GDM1 (cell line): ENCODE measurements at places on chromosomes 3 and 15.

- DNase-seq, result no peak
Measured at GRCh38 chr3:112931736-112932521, 43.0 kb downstream of the CD200R1 start.

DNA sequence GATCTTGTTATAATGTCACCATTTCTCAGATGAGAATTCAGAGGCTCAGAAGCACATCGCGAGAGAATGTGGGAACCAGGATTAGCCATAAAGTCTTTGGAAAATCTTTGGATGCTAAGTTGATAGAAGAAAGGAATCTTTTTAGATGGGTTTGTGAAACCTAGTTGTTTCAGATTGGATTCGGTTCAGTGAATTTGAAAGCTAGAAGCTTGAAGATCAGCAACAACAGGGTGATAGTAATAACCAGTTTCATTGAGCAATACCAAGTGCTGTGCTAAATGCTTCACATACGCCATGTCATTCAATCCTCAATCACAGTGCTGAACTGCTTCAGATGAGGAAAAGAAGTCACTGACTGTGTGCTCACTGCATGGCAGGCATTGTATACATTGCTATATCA lies 47.4 kb upstream of the MITF start:
- no peak for DNase-seq

- DNase-seq, result peak; percentile 27
Measured at GRCh38 chr3:10164546-10165393, at the start of gene IRAK2. IRAK2 (plus strand) TSS chr3:10164919; CDS start chr3:10164955, 36 bp downstream.

DNA sequence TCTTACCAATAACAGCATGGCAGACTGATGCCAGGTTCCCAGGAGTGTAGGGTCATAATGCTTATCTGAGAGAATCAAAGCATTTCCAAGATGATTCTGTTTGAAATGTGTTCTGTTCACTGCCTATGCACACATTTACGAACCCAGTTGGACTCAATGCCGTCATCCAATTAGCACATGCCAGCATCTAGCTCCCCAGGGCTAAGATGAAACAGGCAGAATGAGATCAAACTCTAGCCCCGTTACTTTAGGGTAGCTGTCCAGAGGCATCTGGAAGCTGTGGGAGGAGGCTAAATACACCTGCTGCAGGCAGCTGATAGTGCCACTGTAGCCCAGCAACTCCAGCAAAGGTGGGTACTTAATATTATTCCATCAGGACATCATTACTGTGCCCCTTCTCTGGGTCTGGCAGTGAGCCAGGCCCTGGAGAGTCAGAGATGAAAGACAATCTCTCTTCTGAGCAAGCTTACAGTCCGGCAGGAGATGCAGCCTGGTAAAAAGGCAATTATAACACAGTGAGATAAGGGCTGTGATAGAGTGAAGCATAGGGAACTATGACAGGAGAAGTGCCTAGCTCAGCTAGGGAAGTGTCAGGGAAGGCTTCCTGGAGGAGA lies 156.4 kb upstream of the PPP2R3A start:
- DNase-seq, result no peak

DNA sequence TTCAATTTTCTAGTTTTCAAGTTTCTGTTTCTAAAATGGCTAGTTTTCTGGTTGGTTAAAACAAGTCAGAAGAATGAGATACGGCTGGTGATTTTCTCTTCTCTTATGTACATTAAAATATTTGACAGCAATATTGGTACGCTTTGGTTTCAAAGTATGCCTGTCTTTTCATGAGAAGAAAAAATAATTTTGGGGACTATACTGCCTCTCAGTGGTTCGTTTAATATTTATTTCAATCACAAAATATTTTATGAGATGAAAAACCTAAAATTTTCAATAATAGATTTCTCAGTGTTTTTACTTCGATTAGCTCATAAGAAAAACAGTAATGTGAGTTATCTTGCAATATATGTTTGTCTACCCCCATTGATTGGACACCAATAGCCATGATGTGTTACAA lies 72.8 kb upstream of the AADACL2 start:
- no peak for DNase-seq

GRCh38 chr3:108305484-108306172 lies 9.3 kb downstream of the HHLA2 start:
- DNase-seq, result no peak

- no peak for DNase-seq
Measured at GRCh38 chr3:126464093-126464492, 11.6 kb downstream of the ZXDC start.

GRCh38 chr3:126110431-126111125 lies 26.7 kb upstream of the SLC41A3 start:
- DNase-seq, result no peak

DNA sequence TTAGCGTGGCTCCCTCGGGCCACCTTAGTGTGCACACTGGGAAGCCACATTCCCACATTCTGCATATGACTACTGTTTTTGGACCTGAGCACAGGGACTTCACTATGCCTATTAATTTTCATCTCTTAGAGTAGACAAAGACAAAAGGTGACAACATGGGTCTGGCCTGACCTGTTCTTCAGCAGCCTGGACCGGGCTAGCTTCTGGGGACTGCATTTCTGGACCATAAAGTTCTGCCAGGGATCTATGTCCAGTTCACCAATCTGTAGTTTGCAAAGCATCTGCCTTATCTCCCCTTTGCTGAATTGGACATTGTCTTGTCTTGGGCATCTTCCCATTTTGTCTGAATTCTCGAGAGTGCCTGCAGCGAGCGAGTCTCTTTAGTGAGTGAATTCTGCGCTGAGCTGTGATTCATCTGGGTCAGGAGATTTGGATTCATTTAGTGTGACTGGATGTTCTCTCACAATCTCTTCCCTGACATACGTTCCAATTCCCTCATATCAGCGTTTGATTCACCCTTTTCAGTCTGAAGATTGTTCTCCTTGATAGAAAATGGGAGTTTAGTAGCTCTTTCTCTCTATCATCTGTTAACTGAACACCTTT lies 112.2 kb upstream of the PLXNA1 start:
- no peak for DNase-seq

DNA sequence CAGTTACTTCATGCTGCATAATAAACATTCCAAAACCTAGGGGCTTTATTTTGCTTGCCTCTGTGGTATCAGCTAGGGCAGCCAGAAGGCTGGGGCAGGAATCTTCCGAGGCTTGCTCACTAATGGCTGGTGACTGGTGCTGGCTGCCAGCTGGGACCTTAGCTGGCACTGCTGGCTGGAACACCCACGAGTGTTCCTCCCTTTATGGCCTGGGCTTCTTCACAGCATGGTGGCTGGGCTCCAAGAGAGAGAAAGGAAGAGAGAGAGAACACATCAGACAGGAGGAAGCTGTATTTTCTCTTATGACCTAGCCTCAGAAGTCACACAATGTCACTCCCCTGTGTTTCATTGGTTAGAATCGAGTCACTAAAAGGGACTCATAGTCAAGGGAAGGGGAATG lies 23.9 kb upstream of the CDCP1 start:
- peak; percentile 53 for DNase-seq

- no peak for DNase-seq
Measured at GRCh38 chr15:79366691-79367090, 55.8 kb downstream of the TMED3 start.

DNA sequence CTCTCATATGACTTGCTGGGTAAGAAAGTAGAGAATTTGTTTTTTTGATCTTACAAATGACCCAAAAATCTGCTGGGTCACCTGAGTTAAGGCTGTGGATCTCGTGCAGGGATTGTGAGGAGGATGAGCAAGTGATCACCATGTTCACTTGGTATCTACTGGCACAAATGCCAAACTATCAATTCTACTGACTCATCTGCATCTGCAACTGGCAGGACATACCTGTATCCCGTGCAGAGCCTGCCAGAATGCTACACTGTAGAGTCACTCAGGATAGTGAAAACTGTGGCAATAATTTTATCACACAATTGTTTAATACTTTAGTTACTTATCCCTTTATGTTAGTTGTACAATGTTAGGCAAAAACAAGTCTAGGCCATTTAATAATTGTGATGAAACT lies 129.6 kb upstream of the PLXND1 start:
- DNase-seq, result no peak

DNA sequence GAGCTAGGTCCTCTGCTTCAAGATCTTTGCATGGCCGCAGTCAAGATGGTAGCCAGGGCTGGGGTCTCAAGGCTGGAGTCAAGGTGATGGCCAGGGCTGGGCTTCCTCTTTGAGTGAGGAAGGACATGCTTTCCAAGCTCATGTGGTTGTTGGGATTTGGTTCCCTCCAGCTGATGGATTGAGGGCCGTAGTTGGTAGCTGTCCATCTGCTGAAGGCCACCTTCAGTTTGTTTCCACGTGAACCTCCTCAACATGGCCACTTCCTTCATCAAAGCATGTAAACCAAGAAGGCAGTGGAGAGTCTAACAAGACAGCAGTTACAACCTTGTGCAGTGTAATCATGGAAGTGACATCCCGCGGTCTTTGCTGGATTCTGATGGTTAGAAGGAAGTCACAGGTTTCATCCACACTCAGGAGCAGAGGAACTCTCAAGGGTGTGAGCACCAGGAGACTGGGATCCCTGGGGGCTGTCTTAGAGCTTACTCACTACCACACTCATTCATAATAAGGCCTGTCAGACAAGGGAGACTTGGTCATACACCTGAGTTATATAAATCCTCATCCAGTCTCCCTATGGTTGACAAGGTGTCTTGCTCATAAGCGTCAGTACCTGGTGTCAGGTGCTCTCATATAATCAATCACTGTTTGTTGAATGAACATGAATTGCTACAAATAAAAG lies 42.1 kb downstream of the ABHD5 start:
- no peak for DNase-seq

GRCh38 chr15:93020976-93021772 lies 67.8 kb downstream of the RGMA start:
- no peak for DNase-seq

DNA sequence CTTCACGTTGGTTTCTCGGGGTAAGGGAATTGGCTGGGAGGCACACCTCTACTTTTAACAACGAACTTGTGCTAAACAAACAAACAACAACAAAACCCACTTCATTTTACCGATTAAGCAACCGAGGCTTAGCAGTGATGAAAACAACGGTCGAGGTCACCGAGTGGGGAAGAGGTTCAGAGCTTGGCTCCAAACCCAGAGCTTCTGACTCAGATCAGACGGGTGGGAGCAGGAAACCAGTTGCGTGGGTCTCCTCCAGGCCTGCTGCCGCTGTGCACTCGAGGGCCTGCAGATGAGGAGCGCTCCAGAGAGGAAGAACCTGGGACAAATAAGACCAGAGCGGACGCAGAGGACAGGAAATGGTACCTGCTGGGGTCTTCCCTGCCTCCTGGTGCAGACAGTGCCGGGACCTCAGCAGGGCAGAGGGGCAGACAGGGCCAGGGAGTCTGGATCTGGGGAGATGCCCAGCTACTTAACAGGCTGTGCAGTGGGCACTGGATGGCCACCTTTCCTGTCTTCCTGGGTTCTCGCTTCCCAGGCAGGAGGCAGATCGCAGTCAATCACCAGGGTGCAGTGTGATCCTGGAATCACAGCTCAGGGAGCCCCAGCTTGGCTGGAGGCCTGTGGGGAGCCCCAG lies 99.0 kb upstream of the MEF2A start:
- no peak for DNase-seq

DNA sequence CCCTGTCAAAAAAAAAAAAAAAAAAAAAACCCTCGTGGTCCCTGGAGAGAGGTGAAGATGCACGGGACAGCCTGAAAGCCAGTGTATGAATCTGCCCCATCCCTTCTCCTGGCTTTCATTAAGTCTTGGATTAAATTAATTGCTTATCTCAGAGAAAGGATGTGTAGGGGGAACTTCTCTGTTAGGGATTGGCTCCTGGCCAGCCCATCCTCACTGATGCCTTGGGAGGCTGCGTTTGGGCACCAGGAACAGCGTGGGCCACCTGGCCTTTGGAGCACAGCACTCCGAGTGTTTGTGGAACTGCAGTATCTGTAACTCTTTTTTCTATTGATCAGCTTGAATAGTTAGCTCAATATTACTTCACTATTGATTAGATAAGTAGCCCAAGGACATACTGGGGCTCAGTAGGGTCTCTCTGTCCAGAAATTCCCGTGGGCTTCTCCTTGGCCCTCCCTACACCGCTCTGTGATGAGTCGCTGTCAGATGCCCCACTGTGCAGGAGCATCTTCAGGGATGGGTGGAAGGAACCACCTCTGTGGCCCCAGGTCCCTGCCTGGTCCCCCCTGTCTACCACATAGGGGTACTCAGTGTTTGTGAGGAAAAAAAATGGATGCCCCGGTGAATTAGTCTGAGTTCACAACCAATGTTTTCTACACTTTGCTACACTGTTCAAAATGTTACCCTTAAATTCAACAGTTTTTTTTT lies 2.0 kb downstream of the PXYLP1 start:
- no peak for DNase-seq

GRCh38 chr3:124037326-124037725 lies 45.4 kb upstream of the ROPN1 start:
- DNase-seq, result no peak

GRCh38 chr15:57224664-57225063 lies 151.6 kb upstream of the CGNL1 start:
- DNase-seq, result no peak

DNA sequence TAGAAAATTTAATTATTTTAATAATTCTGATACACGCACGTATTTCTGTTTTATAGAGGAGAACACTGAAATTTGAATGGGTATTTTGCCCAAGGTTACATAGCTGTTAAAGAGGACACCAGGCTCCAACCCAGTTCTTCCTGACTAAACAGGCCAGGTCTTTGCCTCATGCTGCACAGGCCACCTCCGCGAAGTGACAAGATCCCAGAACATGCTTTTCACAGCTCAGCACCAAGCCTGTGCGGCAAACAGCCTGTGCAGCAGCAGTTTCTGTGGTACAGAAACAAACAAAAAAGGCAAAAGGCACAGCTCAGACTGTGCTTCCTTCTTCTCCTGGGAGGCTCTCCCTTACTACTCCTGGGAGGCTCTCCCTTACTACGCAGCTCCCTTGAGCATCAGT lies 6.5 kb downstream of the FOXL2 start:
- no peak for DNase-seq

DNA sequence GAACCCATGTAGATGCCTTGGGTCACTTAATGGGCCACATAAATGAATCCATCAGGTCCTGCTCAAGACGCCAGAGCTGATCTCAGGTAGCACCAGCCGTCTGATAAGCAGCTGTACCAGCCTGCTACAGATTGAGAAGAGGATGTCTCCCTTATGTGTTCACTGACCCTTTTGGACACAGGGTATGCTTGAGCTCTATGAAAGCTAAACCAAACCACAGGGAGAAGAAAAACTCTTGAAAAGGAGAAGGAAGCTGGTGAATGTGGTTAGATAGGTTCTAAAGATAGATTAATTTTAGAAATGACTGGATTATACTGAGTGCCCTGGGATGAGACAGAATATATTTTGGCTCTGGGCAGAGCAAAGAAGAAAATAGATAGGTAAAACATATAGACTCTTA lies 187.5 kb downstream of the SPATA16 start:
- peak; percentile 36 for DNase-seq
